ENCODE measurements at places on chromosomes 7 and 10.
A peak's percentile ranks its signal among the peaks of the same experiment; 100 is the strongest.

DNA sequence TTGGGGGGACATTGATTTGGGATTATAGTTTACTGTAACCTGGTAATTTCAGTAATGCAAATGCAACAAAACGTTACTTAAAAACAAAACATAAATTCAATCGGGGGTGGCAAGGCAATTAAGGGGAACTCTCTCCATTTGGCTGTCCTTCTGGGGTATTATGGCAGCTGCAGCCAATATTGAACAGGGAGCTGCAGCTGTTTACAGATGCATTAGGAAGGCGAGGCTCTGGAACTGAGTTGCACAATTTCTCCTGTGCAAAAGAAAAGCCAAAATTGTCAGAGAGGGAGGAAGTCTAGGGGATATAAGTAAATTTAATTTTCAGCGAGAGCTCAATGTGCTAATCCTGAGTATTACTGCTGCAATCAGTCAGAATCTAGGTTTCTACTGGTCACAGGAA, 36.1 kb downstream of the NEUROD6 start:
- no peak for DNase-seq

- no peak for DNase-seq
Measured at GRCh38 chr7:523347-524336, 4.0 kb upstream of the PDGFA start.

GRCh38 chr10:102918817-102919245, 737 bp downstream of the CNNM2 start:
- DNase-seq = no peak

- no peak for DNase-seq
Measured at GRCh38 chr10:120014031-120014430, 121.5 kb downstream of the SEC23IP start.

DNA sequence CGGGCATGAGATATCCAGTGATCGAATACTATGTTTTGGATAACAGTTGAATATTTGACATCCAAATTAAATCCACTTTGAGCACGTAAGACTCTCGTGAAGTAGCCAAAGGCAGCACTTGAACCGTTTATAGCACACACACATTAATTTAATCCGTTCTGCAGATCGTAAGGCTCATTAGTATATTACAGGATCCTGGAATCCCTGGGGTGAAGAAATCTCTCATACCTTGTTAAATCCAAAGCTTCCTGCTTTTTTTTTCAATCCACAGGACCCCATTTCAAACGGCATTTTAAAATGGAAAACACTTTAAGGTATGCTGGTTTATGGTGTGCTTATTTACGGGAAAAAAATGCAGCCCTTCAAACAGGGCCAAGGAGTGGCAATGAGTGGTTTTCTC, 158.4 kb upstream of the ADARB2 start:
- no peak for DNase-seq

DNA sequence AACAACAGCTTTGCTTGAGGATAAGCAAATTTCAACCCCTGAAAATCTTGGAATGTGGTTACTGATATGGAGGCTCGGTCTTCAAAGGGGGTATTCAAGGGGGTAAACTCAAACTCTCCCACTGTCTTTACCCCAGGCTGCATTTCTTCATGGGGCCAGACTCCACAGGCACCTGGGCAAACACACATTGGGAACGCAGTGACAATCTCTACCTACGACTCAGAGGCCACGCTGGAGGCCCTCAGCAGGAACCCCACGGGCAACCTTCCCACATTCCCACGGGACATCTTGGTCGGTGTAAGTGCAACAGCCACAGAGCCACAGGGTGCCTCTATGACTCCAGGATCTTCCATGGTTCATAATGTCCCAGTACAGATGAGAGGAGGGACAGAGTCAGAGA, 2.2 kb upstream of the INSIG1 start:
- no peak for DNase-seq

GRCh38 chr10:42790835-42791234, 8.2 kb downstream of the BMS1 start:
- DNase-seq = no peak

- no peak for DNase-seq
Measured at GRCh38 chr10:96863922-96864543, 31.9 kb downstream of the LCOR start.

- DNase-seq = no peak
Measured at GRCh38 chr10:69577268-69578232, 4.3 kb upstream of the NEUROG3 start.

DNA sequence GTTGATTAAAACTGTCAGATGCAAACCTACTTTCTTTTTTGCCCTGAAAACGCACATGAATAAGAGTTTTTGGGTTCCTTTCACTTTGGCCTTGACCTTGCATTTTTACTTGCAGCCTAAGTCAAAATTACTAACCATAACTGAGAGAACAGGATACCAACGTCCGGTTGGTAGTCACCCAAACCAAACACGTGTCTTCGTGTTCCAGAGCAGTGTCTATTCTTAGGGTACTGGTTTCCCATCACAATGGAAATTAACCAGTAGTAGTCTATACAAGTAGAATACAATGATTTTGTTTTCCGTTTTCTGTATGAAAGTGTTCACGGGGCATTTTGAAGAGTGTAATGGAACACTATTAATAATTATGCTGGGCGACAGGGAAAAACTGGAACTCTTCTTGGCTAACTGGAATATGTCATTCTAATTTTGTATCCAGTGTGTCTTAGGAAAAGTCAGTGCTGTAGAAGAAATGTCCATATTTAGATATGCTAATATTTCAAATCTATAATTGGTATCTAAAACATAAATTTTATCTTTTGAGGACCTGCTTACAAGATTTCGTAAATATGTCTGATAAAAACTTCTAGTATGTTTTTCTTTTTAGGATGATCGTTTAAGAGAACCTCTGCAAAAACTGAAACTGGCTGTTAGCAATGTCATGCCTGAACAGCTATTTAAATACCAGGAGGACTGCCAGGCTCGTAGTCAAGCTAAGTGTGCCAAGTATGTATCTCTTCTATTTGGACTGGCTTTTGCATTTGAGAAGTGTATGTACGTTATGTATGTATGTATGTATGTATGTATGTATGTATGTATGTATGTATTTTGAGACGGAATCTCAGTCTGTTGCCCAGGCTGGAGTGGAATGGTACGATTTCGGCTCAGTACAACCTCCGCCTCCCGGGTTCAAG, 40.9 kb downstream of the UBN2 start:
- no peak for DNase-seq

DNA sequence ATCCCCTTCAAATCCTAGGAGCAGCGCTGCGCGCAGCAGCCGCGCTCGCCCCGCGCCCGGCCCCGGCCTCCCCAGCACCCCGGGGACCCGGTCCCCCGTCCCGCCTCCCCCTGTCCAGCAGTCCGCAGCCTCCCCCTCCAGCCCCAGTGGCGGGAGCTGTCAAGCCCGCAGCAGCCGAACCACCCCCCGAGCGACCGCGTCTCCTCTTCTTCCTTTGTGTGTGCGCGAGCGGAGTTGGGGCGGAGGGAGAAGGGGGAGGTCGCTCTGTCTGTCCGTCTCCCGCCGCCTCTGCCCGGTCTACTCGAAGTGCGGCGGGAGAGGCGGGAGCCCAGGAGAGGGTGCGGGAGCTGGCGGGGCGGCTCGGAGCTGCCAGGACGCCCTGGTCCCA, 375 bp upstream of the CHN2 start:
- DNase-seq = peak; percentile 57

GRCh38 chr7:15228831-15229230, 326.3 kb upstream of the DGKB start:
- DNase-seq = no peak

- no peak for DNase-seq
Measured at GRCh38 chr10:27723436-27723835, 22.2 kb downstream of the MKX start.

DNA sequence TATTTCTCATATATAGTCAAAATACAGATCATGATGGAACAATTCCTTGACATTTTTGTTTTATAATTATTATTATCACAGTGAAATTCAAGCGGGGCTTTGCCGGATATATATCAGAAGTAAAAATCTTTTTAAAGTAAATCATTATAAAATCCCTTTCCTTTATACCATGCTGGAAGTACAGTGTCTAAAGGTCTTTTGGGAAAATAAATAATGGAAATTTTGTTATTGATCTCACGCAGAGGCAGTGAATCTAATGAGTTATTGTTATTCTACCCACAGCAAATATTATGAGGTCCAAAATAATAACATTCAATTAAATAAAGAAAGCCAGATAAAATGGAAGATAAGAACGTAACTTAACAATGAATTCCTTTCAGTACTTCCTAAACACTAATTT, 33.8 kb downstream of the GFRA1 start:
- DNase-seq = no peak

- no peak for DNase-seq
Measured at GRCh38 chr7:15481132-15481531, 80.7 kb downstream of the AGMO start.

All from liver (tissue), 10 donors.